ENCODE measurements at places on chromosomes 12 and 14. TPM values are rescaled to one million over a fixed set of nuclear protein-coding genes. Genes with fewer than 3 reads are reported as not detected.

- no peak for DNase-seq
Observed at GRCh38 chr14:44960146-44960545, 1.6 kb downstream of the KLHL28 start.

Gene SLC25A21
- total RNA-seq, result 2.2 TPM

DNA sequence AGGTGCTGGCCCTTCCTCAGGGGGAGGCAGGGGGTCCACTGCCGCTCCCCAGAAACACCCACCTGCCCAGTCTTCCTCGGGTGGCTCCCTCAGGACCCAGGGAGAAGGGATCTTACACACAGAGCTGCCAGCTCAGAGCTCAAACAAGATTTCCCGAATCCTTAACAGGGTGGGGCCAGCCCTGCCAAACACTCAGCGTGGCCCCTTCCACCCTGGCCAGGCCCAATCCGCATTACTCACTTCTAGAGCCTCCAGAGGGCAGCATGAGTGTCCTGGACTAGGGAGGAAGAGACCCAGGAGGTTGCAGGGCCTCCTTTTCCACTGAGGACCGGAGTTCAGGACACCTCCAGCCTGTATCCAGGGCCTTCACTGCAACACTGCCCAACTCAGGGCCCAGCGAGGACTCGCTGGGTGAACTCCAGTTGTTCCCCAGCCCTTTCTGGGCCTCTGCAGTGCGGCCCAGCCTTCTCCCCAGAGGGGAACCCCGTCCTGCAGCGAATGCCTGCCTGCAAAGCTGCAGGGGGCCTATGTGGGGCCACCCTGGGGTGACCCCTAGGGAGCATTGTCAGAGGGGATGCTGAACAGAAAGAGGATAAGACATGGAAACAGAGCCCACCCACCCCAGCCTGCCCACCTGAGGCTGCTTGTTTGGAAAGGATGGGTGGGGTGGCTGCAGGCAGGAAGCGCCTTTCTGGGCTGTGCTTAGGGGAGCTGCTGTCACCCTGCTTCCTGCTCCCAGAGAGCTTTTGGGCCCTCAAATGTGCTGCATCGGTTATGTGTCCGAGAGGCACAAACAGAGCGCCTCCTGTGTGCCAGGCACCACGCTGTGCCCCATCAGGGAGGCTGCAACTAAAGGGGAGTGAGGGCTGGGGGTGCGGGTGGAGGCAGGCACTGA lies 43.8 kb downstream of the CCNK start:
- DNase-seq, result no peak

DNA sequence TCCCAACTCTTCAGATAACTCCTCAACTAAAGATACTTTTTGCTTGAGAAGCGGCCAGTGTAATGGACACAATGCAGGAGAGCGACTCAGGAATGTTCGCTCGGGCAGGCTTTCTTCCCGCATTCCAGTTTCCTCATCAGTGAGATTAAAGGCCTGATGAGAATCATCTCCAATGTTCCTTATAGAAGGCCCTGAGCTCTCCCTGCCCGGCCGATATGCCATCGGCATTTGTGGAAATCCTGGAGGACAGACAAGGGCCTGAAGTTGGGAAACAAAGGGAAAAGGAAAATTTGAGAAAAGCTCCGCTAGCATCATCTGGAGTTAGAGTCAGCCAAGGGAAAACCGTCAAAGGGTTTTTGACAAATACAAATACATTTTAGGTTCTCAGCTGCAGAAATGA lies 38.0 kb upstream of the FOXN3 start:
- no peak for DNase-seq

DNA sequence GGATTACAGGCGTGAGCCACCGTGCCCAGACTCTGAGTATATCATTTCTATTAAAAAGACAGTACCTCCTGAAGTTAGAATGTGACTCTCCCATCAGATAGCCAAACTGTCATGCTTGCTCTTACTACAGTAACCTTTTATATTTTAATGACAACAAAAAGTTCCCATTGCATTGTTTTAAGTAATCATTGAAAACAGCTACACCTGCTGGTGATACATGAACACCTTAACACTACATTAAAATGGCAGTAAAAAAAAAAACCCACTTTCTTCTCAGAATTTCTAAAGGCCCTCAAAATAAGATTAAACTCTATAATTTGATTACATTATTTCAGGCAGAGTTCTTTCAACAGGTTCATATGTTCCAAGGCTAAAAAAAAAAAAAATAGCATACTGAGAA lies 76.7 kb downstream of the SH2B3 start:
- DNase-seq, result no peak

GRCh38 chr14:30541318-30541717 lies 17.6 kb upstream of the G2E3 start:
- DNase-seq, result no peak

Measured in ureter (tissue), 1 donor.